ENCODE measurements at places on chromosomes 4 and X. TPM values are rescaled to one million over a fixed set of nuclear protein-coding genes. Genes with fewer than 3 reads are reported as not detected.
A peak's percentile ranks its signal among the peaks of the same experiment; 100 is the strongest.

The ERCC6L gene
- total RNA-seq, result 10.8 TPM

The CLTRN gene
- not detected for total RNA-seq

The PHEX gene
- 0.45 TPM for total RNA-seq

The IQSEC2 gene
- total RNA-seq, result 0.48 TPM

The TCEAL7 gene
- not detected for total RNA-seq

The HNRNPDL gene
- 226 TPM for total RNA-seq

The MAGEE2 gene
- total RNA-seq, result not detected

The NCAPG gene
- total RNA-seq, result 32.6 TPM

The ATP1B4 gene
- total RNA-seq, result not detected

The GATB gene
- total RNA-seq, result 18.4 TPM

The OTUD6A gene
- not detected for total RNA-seq

The BEX1 gene
- total RNA-seq, result not detected

The GPR173 gene
- not detected for total RNA-seq

DNA sequence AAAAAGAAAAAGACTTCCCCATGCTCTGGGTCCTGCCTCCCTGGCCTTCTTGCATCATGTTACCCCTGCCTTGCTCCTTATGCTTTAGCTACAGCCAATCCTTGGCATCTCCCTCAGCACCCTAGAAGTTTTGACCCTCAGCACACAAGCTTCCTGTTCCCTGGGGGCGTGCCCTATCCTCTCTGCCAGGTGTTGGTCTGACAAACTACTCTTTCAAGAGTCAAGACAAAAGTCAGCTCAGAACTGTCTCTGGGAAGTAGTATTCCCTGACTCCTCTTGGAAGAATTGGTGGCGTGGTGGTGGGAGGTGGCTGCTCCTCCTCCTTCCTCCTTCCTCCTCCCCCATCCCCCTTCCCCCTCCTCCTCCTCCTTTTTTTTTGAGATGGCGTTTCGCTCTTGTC lies 41.0 kb downstream of the PRPS1 start:
- no peak overlapping the region for H3K4me3 ChIP-seq
- H3K36me3 ChIP-seq, result no peaks in the 10 kb centered on the region
- peaks cover 10% of the 10 kb centered on the region for H3K4me1 ChIP-seq
- H3K27me3 ChIP-seq, result no peaks in the 10 kb centered on the region

DNA sequence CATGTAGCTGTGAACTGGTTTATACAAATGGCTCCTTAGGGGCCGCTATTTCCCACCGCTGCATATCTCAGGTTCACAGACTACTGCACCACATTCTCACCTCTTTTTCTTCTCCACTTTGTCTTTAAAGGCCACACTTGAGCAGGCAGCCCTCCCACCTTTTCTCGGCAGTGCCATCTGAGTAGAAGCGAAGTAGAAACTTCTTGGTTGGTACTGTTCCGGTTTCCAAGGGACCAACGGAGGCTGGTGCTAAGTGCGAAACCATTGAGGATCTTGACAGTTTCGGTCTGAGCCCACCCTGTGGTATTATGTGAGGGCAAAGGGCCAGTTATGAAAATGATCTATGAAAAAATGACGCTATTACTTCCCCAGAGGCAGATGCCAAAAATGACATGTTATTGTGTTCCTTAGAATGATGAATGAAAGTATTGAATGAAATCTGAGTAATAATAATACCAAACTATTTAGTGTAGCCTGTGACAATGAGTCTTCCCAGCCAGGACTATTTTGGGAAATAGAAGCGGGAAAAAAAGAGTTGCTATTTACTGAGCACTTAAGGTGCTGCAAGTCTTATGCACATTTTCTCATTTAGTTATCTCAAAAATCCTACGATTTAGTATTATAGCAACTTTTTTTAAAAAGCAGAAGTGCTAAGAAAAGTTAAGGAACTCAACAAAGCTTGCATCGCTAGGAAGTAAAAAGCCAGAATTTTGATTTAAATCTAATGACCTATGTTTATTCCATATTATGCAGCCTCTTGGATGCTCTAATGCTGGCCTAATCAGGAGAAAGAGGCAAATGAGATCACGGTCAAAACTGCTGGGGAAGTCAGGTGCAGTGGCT lies 29.6 kb upstream of the CHRNA9 start:
- DNase-seq, result peak; percentile 83
- H3K4me3 ChIP-seq, result peak overlapping the region; percentile 83
- H3K4me1 ChIP-seq, result peaks cover 72% of the 10 kb centered on the region
- no peaks in the 10 kb centered on the region for H3K27me3 ChIP-seq
- peaks cover 15% of the 10 kb centered on the region for H3K36me3 ChIP-seq

DNA sequence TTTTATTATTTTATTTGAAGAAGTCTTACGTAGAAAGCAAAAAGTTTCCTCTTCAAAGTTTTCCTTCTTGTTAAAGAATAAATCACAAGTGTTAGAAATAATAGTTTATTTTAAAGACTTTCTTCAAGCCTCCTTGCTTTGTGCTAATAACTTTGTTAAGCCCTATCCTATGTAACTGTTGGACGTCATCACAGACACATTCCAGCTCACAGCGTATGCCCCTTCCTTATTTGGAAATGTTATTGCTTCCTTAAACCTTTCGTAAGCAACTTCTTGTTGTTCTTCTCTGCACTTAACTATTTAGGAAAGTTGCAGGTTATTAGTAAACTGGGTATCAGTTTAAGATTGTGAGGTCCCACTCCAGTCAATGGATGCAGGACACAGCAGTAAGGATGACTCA lies 7.6 kb upstream of the SRD5A3 start:
- H3K27ac ChIP-seq, result no peak overlapping the region
- peaks cover 7% of the 10 kb centered on the region for H3K27me3 ChIP-seq
- no peak for DNase-seq
- H3K36me3 ChIP-seq, result no peaks in the 10 kb centered on the region
- peaks cover 11% of the 10 kb centered on the region for H3K4me1 ChIP-seq

DNA sequence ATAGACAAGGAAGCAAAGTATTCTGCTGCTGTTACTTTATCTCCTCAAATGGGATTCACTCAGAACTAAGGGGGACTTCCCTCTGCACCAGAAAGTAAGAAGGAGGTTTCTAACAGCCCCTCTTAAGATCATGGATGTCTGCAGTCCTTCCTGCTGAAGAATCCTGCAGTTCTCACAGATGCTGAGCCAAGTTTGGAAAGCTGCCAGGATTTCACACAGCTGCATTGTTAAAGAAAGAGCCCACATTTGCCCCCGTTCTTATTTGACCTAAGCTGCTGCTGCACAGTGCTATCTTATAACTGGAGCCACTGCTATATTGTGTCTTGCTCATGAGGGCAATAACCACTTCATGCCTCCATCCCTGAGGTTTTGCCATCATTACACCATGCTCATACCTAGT lies 81.1 kb downstream of the FAAH2 start:
- no peak overlapping the region for H3K27ac ChIP-seq
- no peaks in the 10 kb centered on the region for H3K36me3 ChIP-seq
- no peaks in the 10 kb centered on the region for H3K27me3 ChIP-seq
- H3K4me3 ChIP-seq, result no peak overlapping the region
- no peaks in the 10 kb centered on the region for H3K4me1 ChIP-seq

DNA sequence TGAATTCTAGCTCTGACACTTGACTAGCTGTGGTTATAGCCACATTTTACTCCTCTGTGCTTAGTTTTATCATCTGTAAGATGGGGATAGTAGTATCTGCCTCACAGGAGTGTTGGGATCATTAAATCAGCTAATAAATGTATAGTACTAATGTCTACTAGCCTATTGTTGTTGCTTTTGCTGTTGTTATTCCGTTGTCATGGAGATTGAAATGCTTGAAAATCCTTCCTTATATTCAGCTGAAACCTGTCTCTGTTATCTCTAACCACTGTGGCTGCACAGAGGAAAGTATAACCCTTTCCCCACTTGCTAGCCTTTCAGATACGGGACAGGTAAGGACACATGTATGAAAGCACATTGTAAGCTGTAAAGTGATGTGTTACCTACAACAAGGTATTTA lies 33.9 kb downstream of the CLCN5 start:
- H3K4me3 ChIP-seq, result no peak overlapping the region
- H3K4me1 ChIP-seq, result no peaks in the 10 kb centered on the region
- no peaks in the 10 kb centered on the region for H3K27me3 ChIP-seq
- DNase-seq, result no peak

DNA sequence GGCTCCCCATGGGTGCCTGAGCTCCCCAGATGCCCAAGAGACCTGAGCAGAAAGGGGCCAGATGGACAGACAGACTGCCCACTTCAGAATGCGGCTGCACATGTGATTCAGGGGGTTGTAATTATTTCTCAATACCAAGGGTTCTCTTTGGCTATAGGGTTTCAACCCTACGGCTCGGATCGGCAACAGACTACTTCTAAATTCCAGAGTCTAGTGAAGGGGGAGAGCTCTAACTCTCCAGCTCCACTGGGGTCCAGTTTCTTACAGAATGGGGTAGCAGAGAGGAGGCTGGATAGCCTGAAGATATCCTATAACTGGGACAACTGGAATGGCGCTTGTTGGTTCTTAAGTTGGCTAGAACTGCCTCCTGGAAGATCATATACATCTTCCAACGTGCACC lies 136.3 kb downstream of the MGST2 start:
- H3K27me3 ChIP-seq, result peaks cover 2% of the 10 kb centered on the region
- H3K4me3 ChIP-seq, result no peak overlapping the region
- no peaks in the 10 kb centered on the region for H3K36me3 ChIP-seq
- no peak for DNase-seq

DNA sequence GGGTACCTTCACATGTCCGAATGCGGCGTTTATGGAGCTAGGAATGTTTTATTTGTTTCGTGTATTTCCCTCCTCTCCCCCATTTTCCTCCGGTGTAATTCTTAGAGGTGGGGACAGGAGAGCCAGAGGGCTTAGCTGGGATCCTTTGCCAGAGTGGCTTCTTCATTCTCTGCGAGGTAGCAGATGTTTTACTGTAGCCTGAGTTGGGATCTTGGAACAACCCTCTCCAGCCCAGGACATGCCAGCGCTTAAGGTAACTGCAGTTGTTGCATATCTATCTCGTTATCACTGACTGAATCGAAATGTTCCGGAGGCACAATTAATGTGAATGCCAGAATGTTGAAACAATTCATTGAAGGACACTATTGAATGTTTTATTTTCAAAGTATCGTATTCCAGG lies 59.0 kb upstream of the DYNLT3 start:
- no peak overlapping the region for H3K4me3 ChIP-seq
- peaks cover 28% of the 10 kb centered on the region for H3K27me3 ChIP-seq
- H3K27ac ChIP-seq, result no peak overlapping the region
- no peak for DNase-seq
- H3K4me1 ChIP-seq, result no peaks in the 10 kb centered on the region

- H3K4me3 ChIP-seq, result no peak overlapping the region
- H3K36me3 ChIP-seq, result peaks cover 15% of the 10 kb centered on the region
- DNase-seq, result no peak
- peaks cover 25% of the 10 kb centered on the region for H3K27me3 ChIP-seq
- no peak overlapping the region for H3K27ac ChIP-seq
These were observed 2.1 kb upstream of the PCDH7 start for GRCh38 chr4:30718021-30718542.

DNA sequence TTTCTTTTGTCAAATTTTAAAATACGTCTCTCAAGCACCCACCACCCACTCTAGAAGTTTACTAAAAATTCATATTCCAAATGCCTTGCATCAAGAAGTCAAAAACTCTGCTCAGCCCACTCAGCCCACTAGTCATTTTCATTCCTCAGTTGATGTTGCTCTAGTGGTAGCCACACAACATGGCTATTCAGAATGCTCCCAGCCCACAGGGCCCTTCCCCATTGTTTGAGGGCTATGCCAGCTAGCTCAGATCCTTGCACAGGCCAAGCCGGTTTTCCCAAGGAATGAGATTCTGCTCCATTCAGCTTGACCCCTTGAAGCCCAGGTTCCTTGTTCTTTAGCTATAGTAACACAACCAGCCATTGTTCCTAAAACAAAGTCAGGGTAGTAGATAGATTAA lies 297.5 kb upstream of the RASGEF1B start:
- no peak overlapping the region for H3K27ac ChIP-seq
- no peaks in the 10 kb centered on the region for H3K36me3 ChIP-seq
- H3K27me3 ChIP-seq, result no peaks in the 10 kb centered on the region
- H3K4me3 ChIP-seq, result no peak overlapping the region

- no peaks in the 10 kb centered on the region for H3K27me3 ChIP-seq
- no peak overlapping the region for H3K27ac ChIP-seq
- H3K36me3 ChIP-seq, result peaks cover 3% of the 10 kb centered on the region
- no peak overlapping the region for H3K4me3 ChIP-seq
- DNase-seq, result no peak
These were observed 6.2 kb downstream of the NCAPG start for GRCh38 chr4:17817027-17817426.

GRCh38 chrX:28638775-28639174 lies 51.5 kb downstream of the IL1RAPL1 start:
- DNase-seq, result no peak
- no peaks in the 10 kb centered on the region for H3K36me3 ChIP-seq
- H3K27me3 ChIP-seq, result no peaks in the 10 kb centered on the region
